ENCODE measurements at places on chromosomes 1 and 21.

DNA sequence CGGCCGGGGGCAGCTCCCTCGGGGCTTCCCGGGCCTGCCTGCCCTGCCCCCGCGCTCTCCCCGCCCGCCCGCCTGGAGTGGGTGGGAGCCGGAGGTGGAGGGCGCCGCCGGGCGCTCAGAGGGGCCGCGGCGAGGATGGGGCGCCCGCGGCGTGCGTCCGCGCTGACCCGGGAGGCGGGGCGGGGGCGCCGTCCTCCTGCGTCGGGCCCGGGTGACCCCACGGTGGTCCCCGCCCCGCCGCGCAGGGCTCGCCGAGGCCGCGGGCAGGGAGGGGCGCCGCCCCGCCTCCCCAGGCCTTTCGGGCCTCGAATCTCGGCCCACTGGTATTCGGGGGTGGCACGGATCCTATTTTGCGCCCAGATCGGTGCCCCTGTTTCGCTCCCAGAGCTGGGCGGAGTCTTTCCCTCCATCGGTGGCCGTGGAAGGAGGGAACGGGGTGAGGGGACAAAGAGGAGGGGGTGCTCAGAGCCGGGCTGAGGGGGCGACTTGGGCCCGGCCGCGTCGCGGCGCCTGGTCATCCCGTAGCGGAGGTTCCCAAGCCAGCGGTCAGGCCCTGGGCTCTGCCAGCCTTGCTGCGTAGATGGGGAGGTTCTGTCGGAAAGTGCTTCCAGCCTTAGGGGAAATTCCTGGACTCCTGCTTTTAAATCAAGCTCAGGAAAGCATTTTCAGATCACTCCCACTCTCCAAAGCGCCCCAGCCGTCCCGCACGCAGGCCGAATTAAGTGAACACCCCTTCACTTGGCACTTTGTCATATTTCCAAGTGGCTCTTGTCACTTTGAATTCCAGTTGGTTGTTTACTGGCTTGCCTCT, 545 bp downstream of the PATJ start:
- DNase-seq, result no peak

GRCh38 chr1:35886577-35887431, 3.8 kb downstream of the AGO1 start:
- no peak for DNase-seq

DNA sequence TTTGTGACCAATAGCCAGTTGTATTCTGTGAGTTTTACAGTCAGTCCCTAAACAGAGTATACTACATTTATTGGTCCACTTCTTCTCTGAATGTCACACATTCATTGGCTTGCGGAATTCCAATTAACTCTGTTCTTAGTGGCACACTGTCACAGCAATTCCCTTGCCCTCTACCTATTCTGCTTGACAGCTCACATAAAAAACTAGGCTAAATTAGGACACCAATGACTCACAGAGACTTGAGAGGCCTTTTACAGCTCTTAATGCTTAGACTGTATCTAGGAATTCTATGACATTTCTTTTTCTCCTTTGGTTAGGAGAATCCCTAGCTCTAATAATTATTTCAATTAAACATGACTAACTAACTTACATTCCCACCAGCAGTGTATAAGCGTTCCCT, 104.1 kb downstream of the NEGR1 start:
- no peak for DNase-seq

GRCh38 chr1:30372792-30373433, 350.5 kb downstream of the MATN1 start:
- no peak for DNase-seq

DNA sequence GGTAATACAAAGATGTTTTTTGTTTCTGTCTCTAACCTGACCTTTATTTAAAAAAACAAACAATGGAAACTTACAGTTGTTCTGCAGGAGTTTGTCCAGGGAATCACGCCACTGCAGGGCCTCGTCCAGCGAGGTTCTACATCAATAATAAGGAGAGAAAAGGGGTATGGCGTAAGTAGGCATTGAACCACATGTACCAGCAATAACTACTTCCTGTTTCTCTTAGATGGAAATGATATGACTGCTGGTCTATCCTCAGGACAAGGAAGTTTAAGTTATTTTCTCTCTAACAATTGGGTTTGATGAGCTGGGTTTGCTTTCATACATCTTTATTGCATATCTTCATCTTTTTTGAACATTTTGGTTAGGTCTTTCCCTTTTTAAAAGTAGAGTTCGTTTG, 40.9 kb downstream of the RGS5 start:
- no peak for DNase-seq

- DNase-seq, result no peak
Measured at GRCh38 chr1:8025671-8026144, 401 bp downstream of the ERRFI1 start.

All from stimulated activated CD8-positive, alpha-beta memory T cell treated with anti-CD3 and anti-CD28 coated beads, Interleukin-7, amount 100 ng/mL, for 48 hours (primary cell).